Stimulated activated CD8-positive, alpha-beta memory T cell treated with anti-CD3 and anti-CD28 coated beads, Interleukin-2, amount 100 ng/mL, for 48 hours (primary cell): ENCODE measurements at places on chromosomes 13 and 19.

- DNase-seq, result no peak
Measured at GRCh38 chr19:38806371-38806770, 6.4 kb downstream of the LGALS4 start.

- no peak for DNase-seq
Measured at GRCh38 chr19:8438236-8438635, 6.5 kb upstream of the HNRNPM start.

DNA sequence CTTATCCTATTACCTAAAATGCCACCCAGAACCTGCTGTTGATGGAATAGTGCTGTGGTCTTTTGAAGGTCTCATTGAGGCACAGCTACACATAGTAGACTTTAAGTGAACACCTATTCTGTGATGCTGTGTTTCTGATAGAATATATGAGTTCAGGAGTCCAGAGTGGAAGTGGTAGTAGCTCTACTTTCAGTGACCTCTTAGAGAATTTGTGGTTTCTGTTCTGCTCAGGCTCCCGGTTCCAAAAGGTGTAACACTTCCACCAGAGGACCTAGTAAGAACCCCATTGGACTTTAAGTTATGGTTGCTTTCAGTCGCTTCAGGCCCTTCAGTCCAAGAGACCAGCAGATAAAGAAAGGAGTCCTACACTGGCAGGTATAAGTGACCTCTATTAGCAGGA, 11.4 kb upstream of the MYCBP2 start:
- no peak for DNase-seq

- DNase-seq, result no peak
Measured at GRCh38 chr19:45716359-45717130, 14.2 kb downstream of the FBXO46 start.

GRCh38 chr13:113273851-113274590, 23.0 kb upstream of the LAMP1 start:
- no peak for DNase-seq

DNA sequence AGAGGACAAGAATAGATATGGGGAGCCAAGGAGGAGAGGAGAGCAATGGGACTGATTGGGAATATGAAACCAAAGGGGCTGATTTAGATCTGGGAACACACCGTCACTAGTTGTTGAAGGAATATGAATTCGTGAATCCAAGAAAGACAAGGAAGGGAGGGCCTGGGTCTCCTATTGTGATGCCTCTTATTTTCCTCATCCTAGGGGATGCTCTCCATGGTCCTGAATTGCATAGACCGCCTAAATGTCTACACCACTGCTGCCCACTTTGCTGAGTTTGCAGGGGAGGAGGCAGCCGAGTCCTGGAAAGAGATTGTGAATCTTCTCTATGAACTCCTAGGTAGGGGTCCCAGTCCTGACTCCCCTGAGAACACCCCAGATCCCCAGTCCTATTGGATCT, 21.5 kb downstream of the RYR1 start:
- no peak for DNase-seq

DNA sequence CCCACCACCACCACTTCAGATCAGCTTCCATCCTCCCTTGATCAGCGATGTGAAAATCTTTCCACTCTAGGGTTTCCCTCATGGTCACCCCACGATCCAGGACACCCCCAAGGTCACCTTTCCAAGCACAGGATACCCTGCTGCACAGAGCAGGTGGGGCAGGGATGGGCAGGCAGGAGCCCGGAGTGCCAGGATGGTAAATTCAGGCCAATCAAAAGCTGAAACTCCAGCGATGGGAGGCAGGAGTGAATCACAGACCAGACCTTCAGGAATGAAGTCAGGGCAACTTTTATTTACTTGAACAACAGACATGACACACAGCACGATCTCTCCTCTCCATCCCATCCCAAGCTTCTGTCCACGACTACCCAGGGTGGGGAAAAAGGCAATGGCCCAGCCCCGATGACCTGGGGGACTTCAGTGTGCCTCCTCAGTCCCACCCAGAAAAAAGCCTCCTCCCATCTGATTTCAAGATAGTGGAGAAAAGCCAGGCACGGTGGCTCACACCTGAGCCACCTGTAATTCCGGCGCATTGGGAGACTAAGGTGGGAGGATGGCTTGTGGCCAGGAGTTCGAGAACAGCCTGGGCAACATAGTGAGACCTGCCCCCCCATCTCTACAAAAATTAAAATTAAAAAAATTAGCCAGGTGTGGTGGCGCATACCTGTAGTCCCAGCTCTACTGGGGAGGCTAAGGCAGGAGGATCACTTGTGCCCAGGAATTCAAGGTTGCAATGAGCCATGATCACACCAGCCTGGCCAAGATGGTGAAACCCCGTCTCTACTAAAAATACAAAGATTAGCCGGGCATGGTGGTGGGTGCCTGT, 39.2 kb downstream of the ZSWIM4 start:
- DNase-seq, result no peak

DNA sequence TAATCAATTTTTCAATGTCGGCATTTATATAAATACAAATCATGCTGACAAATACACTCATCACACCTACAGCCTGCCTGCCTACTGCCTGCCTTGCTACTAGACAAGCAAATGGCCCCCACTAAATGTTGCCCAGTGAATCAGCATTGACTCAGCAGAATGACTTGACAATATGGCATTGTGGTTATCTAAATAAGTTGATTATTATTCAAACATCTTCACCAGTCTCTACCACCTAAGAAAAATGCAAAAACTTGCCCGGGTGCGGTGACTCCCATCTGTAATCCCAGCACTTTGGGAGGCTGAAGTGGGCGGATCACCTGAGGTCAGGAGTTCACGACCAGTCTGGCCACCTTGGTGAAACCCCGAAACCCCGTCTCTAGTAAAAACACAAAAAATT, 296.1 kb downstream of the PCDH9 start:
- no peak for DNase-seq

- DNase-seq, result no peak
Measured at GRCh38 chr19:8615024-8615423, 4.5 kb upstream of the ADAMTS10 start.

DNA sequence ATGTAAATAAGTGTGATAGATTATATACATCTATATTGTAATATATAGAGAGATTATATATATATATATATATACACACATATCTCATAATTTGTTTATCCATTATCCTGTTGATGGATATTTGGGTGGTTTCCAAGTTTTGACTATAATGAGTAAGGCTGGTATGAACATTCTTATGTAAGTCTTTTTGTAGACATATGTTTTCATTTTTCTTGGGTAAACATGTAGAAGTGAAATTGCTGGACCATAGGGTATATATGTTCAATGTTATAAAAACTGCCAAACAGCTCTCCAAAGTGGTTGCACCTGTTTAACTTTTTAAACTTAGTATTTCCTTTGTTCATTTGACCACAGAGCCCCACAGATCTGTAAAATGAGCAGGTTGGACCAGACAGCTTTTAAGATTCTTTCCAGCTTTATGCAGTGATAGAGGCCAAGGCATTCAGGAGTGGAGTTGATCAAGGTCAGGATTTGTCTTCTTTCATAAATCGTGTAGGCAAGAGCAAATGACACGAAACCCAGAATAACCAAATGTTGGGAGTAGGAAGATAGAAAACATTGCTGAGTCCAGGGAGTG, 21.7 kb upstream of the KATNAL1 start:
- DNase-seq, result no peak

DNA sequence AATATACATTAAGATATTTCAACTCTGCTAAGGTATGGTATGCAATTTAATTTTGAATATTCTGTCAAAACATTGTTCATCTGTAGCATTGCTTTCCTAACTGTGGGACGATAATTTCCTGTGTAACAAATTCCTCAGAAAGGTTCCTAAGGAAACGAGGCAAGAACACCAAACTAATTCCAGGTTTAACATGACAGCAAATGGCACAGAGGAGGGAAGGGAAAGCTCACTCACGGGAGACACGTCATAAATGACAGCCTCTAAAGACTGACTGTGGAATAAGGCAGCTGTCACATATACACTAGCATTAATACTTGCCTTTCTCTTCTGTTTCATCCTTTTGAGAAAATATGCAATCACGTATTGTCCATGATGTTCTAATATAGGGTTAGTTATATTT, 380.6 kb downstream of the LIG4 start:
- DNase-seq, result no peak

DNA sequence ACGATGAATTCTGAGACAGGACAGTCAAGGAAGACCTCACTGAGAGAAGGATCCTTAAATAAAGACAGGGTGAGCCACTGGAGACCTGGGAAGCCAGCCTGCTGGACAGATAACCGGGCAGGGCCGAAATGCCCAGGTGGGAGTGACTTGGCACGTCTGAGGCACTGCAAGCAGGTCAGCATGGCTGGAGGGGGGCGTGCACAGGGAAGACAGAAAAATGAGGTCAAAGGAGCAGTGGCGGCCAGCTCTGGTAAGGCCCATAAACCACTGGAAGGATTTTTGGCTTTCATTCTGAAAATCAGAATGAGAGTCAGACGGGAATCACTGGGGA, 5.8 kb upstream of the ATP1A3 start:
- DNase-seq, result no peak

DNA sequence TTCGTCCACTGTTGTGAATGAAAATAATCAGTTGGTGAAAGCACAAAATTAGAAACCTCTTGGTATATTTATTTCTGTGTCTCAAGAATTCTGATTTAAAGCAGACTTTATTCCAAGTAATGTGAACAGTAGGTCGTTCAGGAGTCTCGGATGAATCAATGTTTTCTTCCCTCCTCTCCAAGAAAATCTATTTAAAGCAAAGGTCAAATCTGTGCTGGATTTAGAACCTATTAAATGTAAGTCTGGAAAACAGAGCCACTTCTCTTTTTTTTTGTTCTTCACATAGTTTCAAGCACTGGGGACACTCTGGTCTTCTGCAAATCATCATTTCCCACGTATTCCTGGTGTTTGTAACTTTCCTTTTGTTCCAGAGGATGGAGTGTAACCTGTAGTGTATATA, 312.7 kb downstream of the ATP8A2 start:
- no peak for DNase-seq

- peak; percentile 42 for DNase-seq
Measured at GRCh38 chr19:43618921-43619261, 538 bp downstream of the ZNF428 start.

DNA sequence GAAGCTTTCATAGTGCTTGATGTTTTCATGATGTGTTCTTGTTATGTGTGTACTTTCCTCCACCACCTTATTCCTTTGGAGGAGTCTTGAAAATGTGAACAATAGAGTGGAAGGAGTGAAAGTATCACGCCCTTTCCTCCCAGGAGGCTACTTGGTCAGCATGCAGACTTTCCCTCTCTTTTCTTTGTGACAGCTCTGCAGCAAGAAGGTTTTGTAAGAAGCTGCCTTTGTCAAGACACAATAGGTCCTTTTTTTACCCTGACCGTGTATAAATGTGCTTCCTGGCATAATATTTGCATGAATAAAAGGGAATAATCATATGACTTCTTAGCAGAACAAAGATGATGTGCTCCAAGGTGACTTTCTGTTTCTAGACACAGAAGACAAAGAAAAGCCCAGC, 882.6 kb upstream of the SLITRK5 start:
- DNase-seq, result no peak

- DNase-seq, result no peak
Measured at GRCh38 chr19:28847468-28847867, 365.5 kb downstream of the UQCRFS1 start.

DNA sequence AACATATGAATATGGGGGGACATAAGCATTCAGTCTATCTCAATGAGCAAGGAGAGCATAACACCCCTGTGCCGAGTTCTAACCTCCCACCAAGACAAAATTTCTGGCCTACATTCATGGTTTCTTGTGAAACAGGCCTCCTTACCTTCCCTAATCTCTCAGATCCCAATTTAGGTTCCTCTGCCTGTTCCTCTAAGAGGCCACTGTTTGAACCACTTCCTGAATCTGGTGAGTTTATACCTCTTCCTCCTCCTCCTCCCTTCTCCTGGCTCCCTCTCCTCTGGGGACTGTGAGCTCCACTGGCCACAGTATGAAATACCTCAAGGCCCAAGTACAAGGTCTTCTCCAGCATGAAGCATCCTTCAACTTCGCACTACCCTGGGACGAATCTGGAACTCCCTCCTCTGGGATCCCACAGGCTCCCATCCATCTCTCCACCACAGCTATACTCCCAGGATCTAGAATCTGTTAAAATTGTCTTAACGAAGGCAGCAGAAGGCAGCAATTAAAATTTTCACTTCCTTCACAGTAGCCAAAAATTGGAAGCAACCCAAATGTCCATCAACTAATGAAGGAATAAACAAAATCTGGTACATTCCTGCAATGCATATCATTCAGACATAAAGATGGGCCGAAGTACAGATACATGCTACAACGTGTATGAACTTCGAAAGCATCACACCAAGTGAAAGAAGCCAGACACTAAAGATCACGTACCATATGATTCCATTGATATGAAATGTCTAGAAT, 7.8 kb upstream of the SIGLECL1 start:
- DNase-seq, result no peak

GRCh38 chr19:29381353-29382203, 144.2 kb upstream of the VSTM2B start:
- DNase-seq, result no peak

- DNase-seq, result no peak
Measured at GRCh38 chr19:33300009-33300893, 2.1 kb downstream of the CEBPA start.

- DNase-seq, result no peak
Measured at GRCh38 chr13:76944456-76944855, 3.9 kb upstream of the ACOD1 start.

- no peak for DNase-seq
Measured at GRCh38 chr13:28501547-28501946, 6.6 kb upstream of the FLT1 start.

DNA sequence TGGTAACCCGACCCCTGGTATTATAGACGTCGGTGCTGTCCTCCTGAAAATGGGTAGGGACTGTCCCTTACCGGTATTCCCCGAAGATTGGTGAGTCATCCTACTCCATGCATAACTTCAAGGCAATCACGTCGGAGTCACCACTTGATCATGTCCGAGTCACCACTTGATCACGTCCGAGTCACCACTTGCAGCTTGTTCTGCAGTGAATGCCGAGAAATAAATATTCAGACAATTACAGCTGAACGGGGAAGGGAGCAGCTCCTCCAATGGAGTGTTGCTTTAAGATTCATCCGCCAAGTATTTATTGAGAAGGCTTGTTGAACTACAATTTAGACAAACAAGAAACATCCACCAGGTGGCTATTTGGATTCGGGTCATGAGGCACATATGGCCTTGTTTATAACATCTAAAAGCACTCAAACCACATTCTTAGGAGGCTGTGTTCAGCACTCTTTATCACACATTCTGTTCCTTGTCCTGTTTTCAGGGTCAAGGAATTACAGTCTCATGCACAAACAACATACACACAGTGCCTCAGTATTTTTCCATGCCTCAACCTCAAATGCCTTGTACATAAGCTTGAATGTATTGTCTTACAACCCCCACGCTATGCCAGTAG, 43.1 kb downstream of the ZNF726 start:
- DNase-seq, result no peak

DNA sequence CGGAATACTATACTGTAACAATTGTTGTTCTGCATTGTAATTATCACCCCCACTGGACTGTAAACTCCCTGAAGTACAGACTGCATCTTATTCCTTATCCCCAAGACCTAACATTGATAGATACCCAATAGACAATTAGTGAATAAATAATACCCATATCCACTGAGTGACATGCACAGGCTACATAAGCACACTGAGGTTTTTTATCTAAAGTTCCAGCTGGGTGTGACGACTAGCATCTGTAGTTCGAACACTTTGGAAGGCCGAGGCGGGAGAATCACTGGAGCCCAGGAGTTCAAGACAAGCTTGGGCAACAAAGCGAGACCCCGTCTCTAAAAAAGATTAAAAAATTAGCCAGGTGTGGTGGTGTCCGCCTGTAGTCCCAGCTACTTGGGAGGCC, 2.5 kb downstream of the KPNA3 start:
- no peak for DNase-seq

GRCh38 chr13:34243403-34243802, 425.5 kb downstream of the RFC3 start:
- no peak for DNase-seq
